ENCODE measurements at places on chromosomes 6 and 20.

GRCh38 chr6:166738386-166739116 is 111.5 kb upstream of the RPS6KA2 start:
- ATAC-seq: no peak

DNA sequence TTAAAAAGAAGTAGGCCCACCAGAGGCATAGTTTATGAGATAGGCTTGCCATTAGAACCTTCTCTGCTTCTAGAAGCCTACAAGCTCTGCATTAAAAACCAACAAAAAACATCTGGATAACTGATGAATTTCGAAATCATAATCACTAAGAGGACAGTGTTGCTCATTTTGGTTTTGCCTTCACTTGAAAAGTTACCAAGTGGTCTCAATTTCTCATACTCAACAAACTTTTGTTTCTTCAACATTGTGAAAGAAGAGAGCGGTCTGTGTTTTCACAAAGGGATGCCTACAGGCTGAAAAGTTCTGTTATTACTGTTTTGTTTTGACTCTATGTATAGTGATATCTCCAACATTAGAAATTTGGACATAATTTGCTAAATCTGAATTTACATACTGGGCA is 98.9 kb downstream of the PDSS2 start:
- no peak for ATAC-seq

DNA sequence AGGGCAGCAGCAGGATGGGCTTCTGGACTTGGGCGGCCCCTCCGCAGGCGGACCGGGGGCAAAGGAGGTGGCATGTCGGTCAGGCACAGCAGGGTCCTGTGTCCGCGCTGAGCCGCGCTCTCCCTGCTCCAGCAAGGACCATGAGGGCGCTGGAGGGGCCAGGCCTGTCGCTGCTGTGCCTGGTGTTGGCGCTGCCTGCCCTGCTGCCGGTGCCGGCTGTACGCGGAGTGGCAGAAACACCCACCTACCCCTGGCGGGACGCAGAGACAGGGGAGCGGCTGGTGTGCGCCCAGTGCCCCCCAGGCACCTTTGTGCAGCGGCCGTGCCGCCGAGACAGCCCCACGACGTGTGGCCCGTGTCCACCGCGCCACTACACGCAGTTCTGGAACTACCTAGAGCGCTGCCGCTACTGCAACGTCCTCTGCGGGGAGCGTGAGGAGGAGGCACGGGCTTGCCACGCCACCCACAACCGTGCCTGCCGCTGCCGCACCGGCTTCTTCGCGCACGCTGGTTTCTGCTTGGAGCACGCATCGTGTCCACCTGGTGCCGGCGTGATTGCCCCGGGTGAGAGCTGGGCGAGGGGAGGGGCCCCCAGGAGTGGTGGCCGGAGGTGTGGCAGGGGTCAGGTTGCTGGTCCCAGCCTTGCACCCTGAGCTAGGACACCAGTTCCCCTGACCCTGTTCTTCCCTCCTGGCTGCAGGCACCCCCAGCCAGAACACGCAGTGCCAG is at the start of gene TNFRSF6B:
Gene TNFRSF6B, plus strand, starts transcription at position 25 of the 729 bp plus-strand sequence. Its CDS starts 116 bp downstream, at position 141.
- ATAC-seq: peak; percentile 3

DNA sequence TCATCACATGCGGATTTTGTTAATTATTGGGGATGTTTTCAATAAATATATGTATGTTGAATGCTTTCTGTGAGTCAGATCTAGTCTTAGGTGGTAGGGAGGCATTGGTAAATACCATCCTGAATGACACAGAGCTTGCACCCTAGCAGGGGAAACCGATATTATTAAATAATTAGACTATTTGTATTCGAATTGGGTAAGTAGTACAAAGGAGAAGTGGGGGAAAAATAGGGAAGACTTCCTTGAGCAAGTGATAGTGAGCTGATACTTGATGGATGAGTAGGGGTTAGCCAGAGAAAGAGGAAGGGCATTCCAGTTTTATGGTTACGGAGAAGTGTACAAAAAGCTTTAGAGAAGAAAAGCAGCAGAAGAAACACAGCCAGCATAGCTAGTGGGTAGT is 1.5 kb downstream of the RIOK1 start:
- no peak for ATAC-seq

DNA sequence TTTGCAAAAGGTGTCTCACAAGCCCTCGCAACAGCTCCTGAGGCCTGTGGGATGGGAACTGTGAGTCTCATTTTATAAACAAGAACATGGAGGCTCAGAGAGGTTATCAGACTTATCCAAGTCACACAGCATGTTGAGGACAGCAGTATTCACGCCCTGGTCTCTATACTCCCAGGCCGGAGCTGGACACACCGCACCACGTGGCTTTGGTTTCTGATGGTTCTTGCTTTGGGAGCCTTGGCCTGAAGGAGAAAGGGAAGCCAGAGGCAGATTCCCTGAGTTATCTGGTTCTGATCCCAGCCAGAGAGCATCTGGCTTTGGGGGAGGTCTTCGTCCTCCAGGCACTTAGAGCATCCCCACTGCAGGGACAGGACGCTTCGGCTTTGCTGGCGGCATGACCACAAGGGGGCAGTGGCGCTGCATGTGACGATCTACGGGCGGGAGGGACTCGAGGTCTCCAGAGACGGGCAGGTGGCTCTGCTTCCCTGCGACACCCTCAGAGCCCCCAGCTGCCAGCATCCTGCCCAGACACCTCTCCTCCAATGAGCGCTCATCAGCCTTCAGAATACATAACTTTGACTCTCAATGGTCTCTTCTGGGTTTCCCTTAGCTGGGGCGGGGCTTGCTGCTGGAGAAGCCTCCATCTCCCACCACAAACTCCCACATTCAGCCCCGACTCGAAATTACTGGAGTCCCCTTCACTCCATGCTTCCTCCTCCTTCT is 51.4 kb upstream of the SAYSD1 start:
- peak; percentile 77 for ATAC-seq

GRCh38 chr20:5719861-5720403 is 30.3 kb upstream of the SHLD1 start:
- ATAC-seq: peak; percentile 32

- ATAC-seq: no peak
Observed at GRCh38 chr20:59912609-59913008, 20.8 kb downstream of the SYCP2 start.

DNA sequence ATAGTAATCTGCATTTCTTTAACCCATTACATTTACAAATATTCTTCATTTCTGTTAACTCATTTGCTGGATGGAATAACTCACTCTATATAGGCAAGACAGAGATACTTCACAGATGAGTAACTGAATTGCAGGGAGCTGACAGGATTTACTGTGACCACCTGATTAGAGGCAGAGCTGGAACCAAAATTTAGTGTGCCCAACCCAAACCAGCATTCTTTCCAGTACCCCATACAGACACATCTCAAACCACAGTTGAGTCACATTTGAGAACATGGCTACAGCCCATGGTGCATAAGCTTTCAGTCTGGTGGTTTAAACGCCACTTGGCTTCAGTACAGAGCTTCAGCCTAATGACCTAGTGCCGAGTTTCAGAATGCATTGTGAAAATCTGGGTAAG is 138.4 kb upstream of the TENT5A start:
- no peak for ATAC-seq

GRCh38 chr6:27902335-27903314 is 9.6 kb downstream of the OR2B2 start:
- ATAC-seq: peak; percentile 89

DNA sequence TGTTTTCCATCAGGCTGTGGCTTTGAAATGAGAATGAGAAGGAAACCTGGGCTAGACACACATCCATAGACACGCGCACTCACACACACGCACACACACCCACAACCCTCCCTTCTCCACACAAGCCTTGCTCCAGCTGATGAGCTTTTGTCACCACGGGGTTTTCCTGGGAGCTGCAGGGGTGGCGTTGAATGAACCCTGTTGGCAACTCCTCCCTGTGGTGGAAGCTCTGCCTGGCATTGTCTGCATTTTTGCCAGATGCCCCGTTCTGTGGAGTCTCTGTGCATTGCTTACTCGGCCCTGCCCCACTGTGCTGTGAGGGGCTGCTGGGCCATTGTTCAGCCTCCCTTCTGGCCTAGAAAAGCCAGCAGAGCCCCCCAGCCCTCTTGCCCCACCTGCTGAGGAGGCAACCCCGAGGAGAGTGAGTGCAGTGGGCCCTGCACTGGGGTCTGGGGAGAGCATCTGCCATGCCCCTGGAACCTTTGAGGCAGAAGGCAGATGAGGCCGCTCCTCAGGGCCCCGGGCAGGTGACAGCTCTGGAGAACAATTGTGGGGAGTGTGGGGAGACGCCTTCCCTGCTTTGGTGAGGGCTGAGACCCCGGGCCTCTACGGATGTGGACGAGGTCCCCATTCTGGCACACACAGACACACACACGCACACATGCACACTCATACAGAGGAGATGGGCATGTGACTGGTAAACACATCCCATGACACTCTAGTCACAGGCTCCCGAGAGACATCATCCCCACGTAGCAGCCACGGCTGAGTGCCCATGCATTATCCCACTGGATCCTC is 9.9 kb downstream of the ADIG start:
- no peak for ATAC-seq

- ATAC-seq: peak; percentile 74
Observed at GRCh38 chr6:48141975-48142374, 31.0 kb upstream of the PTCHD4 start.

GRCh38 chr6:44094403-44095242 is 32.6 kb downstream of the MRPL14 start:
- no peak for ATAC-seq

- ATAC-seq: peak; percentile 98
Observed at GRCh38 chr6:54801669-54802068, 44.9 kb upstream of the FAM83B start.

DNA sequence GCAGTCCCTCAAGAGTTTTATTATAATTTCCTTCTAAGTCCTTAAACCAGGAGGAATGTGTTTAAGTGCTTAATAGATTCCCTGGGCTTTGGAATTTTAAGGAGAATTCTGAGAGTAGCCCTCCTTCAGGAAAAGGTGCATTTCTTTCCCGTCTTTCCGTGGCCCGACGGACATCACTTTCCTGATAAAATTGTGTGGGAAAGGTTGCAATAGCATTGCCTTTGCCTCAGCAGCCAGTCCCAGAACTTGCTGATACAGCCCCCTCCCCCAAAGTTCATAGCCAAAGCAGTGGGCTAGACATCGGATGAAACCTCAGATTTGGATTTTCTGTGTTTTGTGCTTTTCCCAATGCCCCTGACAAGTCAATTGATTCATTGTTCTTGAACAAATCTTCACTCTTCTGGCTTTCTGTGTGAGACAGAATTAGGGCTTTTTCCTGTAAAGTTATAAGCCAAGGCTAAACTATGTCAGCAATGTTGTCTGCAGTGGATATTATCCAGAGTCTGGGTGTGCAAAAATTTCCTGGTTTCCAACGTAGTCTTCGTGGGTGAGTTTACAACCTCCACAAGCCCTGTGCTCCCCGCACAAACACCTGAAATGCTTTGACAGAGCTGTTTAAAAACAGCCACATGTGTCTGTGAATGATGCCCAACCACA is 1.1 kb upstream of the SMOC2 start:
- no peak for ATAC-seq

- ATAC-seq: no peak
Observed at GRCh38 chr6:55917751-55918415, 42.5 kb upstream of the BMP5 start.

- ATAC-seq: no peak
Observed at GRCh38 chr20:16308754-16309153, 264.5 kb downstream of the KIF16B start.

GRCh38 chr20:18428490-18429173 is 38.2 kb downstream of the DZANK1 start:
- ATAC-seq: no peak

DNA sequence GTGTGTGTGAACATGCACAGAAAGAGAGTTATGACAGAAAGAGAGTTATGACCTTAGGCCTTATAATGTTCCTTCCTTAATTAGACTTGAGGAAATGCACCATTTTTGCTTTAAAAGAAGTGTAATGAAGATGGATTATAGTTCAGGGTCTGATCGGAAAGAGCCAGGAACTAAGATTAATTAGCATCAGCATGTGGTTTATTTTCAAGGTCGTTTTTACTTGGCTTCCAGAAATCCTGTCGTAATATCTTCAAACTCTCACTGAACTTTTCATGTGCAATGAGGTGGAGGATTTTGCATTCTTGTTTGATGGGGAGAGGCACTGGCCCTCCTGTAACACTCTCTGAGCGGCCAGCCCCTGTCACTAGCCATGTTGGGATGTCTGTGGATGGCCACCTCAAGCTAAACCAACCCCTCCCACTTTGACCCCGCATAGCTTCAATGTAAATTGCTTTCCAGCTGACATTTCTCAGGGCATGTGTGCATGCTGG is 116.8 kb downstream of the CDC5L start:
- no peak for ATAC-seq

GRCh38 chr6:5501837-5502236 is 240.5 kb downstream of the FARS2 start:
- ATAC-seq: no peak

DNA sequence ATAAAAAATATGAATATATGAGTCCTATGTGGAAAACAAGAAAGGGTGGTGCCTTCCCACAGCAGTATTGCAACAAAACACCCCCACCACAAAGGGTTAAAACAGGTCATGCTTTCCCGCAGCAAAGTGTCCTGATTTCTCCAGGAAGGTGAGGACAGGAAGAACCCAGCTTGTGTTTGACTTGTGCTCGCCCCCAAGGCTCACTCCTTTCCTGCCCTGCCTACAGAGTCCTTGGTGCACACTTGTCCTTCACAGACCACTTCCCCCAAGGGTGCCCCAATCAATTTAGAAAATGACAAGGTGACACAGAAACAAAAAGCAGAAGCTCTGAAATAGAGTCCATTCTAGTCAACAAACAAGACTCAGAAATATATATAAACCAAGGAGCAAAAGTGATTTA is 237.4 kb downstream of the PTPRK start:
- ATAC-seq: no peak

DNA sequence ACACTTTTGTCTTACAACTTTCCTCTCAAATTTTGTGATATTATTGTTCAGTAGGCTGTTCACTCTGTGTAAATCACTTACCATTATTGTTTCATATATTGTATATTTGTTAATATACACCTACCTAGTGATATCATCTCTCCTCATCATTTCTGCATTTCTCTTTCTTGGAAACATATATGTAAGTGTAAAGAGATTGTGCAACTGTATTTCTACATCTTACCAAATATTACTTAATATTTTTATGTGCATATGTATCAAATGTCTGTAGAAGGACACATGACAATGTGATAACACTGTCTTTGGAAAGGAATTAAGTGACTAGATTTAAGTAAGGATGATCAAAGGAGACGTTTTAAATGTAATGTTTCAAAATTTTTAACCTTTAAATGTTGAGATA is 30.2 kb downstream of the ZNF322 start:
- no peak for ATAC-seq

DNA sequence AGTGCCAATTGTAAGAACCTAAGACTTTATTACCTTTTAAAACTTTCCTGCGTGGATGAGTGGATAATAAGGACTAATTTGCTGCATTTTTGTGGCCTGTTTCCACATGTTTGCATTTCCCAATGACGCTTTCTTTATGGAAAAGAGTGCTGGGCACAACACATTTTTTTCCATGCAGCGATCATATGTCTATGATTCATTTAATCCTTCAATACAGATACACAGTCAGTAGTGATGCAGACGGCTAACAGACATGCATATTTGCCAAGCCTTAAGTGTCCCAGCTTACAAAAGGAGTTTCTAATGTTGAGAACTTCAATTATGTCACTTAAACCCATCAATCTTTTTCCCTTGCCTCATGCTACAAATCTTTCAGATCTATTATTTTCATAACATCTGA is 239.8 kb upstream of the PREP start:
- ATAC-seq: peak; percentile 90
